ENCODE measurements at places on chromosomes 6 and 20. TPM values are rescaled to one million over a fixed set of nuclear protein-coding genes. Genes with fewer than 3 reads are reported as not detected.

Gene MARCKS
- 129 TPM for polyA plus RNA-seq

Gene ENPP4
- polyA plus RNA-seq: 46.4 TPM

Gene TNXB
- not detected for polyA plus RNA-seq

Gene HLA-DMB
- not detected for polyA plus RNA-seq
